Stimulated activated effector memory CD8-positive, alpha-beta T cell treated with anti-CD3 and anti-CD28 coated beads, Interleukin-12 subunit alpha, Interleukin-12 subunit beta, amount 100 ng/mL, for 72 hours (primary cell): ENCODE measurements at places on chromosomes 13 and 19.

GRCh38 chr19:28727480-28728159 lies 485.3 kb downstream of the UQCRFS1 start:
- DNase-seq, result no peak

- no peak for DNase-seq
Measured at GRCh38 chr13:100789481-100789880, 114.9 kb upstream of the TMTC4 start.

DNA sequence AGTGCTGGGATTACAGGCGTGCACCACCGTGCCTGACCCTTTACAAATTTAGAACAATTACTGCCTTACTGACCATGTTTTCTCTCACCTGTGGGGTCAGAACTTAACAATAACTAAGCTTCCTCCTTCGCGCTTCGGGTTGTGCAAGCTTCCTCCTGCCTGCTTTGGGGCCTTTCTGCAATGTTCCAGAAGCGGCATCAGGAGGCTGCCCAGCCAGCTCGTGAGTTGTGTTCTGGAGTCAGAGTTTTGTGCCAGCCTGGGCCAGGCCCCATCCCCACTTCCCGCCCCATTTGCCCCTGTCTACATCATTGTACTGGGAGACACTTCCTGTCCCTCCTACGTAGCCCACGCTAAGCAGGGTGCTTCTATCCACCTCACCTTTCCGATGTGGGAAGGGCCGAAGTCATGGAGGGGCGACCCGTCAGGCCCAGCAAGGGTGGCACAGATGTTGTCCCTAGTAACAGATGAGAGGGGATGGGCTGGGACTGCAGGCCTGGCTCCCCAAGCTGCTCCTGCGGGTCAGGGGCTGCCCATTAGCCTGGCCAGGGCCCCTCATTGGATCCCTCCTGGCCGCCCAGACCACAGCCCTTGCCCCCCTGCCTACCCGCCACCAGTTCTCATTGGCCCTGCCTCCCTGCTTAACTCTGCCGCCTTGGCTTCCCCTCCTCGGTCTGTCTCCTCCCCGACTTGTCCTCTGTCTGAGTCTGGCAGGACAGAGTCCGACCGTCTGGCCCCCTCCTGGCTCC lies 13.4 kb downstream of the UHRF1 start:
- no peak for DNase-seq

DNA sequence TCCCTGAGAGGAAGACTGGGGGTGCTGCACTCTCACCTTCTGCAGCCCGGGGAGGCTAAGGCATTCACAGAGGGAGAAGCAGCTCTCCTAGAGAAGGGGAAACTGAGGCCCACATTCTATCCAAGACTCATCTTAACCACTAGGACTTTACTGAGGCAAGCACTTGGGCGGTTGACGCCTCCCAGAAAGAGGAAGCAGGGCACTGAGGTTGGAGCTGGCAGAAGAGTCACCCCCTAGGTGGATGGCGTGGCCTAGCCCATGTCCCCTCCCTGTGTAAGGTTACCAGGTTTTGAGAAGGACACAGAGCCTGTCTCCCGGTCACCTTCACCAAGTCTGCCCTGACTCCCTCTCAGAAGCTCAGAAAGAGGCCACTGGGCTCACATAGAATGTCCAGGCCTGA lies 2.7 kb downstream of the S1PR2 start:
- no peak for DNase-seq

DNA sequence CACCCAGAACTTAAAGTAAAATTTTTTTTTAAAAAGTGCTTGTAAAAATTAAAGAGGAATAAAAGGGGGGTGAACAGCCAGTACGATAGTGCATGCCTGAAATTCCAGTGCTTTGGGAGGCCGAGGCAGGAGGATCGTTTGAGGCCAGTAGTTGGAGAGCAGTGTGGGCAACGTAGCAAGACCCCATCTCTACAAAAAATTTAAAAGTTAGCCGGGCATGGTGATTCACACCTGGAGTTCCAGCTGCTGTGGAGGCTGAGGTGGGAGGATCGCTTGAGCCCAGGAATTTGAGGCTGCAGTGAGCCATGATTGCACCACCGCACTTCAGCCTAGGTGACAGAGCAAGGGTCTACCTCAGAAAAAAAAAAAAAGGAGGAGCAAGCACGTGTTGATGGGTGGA lies 7.8 kb downstream of the ADAMTSL5 start:
- DNase-seq, result no peak

DNA sequence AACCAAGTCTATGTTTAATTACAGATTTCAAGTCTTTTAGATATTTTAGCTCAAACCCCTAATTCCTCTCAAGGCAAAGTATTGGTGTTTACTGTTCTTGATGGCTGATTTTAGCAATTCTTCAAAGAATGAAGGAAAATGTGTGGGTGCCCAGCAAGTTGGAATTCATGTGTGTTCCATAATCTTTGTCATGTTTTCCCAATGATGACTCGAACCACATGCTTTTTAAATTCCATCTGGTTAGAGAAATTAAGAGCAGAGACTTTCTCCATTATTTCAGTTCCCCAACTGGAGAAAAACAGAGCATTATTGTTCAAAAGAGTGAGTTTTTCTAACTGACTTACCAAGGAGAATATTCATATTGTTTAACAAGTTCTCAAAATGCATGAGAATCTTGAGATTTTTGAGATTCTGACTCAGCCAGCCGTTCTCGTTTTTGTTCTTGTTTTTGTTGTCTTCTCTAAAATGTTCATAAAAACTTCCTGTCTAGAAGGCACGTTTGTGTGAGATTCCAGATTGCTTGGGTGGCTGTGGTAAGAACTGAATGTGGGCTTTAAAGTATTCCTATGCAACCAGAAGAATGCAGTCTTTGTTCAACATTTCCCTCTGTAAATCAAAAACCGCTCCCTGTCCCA lies 404.7 kb downstream of the IRS2 start:
- no peak for DNase-seq

DNA sequence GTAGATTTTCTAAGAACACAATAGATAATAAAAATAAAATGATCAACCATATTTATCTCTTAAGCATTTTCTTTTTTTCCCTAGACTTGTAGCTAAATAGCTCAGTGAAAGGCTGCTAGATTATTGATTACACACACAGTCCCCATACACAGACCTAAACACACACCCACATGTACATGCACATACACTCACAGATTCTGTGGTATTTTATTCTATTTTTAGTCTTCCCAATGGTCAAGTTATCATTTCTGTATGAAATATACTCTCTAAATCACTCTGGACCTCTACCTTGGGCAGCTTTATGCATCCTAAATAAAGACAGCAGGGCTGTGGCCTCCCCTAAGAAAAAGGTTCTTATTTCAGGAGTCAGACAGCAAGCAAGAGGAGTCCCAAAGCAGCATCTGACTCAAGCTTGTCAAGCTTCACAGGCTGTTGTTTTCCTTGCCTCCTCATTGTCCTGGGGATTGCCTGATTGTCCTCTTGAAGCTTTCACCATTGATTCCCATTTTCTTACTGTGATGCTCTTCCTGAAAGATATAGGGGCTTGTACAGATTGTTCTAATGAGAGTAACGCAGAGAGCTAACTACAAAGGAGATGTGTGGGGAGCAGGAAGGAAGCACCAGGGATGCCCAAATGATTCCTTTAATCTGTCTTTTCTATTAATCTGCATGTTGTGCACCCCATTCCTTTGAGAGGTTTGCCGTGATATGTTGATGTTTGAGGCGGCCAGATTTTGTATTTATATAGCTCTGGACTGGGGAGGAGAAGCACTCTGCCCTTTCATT lies 986.5 kb downstream of the PCDH17 start:
- no peak for DNase-seq

DNA sequence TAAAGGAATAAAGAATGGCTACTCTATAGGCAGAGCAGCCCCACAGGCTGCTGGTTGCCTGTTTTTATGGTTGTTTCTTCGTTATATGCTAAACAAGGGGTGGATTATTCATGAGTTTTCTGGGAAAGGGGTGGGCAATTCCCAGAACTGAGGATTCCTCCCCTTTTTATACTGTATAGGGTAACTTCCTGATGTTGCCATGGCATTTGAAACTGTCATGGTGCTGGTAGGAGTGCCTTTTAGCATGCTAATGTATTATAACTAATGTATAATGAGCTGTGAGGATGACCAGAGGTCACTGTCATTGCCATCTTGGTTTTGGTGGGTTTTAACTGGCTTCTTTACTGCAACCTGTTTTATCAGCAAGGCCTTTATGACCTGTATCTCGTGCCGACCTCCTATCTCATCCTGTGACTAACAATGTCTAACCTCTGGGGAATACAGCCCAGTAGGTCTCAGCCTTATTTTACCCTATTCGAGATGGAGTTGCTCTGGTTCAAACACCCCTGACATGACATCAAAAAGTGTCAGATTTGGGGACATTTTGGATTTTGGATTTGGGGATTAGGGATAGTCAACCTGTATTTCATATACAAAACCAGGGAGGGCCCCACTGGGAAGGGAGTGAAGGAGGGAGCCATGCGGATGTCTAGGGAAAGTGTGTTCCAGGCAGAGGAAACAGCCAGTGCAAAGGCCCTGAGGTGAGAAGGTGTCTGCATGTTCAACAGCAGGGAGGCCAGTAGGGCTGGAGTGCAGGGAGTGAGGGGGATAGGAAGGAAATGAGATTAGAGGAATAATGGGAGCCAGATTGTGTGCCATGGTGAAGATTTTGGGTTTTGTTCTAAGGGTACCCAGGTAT lies 10.9 kb downstream of the FXYD5 start:
- DNase-seq, result peak; percentile 7

DNA sequence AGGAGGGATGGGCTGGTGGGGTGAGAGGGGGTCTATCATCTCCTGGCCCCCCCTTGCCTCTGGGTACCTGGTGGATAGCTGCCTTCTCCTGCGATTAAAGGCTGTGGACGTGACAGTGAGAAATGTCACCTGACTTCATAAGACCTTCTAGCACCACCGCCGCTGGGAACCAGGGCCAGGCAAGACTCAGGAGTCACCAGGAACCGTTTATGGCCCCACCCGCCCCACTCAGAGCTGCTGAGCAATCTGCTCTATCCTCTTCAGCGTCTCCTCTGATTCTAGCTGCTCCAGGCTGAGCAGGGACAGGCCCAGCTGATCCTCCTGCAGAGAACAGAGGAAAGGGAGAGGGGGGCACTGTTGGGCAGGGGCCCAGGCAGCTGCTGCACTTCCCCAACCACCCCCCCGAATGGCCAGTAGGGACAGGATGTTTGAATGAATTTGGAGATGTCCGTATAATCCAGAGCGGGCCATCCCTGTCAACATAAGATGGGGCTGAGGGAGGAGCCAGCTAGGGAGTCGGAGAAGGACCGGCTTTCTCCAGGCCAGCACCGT lies 10.9 kb downstream of the KLC3 start:
- DNase-seq, result no peak

DNA sequence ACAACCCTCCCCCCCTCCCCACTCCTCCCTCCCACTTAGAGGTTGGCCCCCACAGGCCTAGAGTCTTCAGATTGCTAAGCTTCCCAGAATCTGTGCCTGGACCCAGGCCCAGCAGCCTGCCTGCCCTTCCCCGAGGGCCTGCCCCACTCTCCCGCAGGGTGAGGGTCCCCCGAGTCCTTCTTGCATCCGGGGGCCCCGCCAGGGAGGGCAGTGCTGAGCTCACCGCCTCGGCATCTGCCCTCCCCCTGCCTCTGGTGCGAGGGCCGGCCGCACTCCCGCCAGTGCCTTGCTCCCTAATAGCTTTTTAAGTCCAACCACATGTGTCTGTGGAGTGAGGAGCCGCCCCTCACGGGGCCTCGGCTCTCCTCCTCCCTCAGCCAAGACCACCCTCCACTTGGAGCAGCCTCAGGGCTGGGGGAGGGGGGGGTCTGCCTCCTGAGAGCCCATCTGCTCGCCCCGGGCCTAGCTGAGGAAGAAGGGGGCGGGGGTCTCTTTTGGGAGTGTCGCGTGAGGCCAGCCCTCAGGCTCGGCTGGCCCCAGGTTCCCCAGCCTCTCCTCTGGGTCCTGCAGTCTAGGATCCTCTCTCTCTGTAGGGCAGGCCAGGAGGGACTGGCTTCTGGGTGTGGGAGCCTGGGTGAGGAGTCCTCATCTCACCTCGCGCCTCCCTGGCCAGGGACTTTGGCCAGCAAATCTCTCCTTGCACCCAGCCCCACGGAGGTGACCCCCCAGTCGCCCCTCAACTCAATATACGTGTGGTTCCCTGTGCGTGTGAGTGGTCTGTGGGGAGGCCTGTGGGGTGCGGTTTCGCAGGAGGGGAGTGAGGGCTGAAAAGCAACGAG lies 47.2 kb downstream of the LYL1 start:
- no peak for DNase-seq

DNA sequence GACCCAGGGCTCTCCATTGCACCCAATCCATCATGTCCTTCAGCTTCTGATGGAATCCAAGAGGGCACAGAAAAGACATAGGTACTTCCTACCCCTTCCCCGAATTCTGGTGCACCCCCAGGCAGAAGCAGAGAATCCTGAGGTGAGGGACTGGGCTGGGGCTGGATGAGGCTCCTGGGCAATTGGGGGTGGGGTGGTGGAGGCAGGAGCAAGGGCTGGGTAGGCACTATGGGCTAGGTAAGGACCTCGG lies 2.7 kb upstream of the KCNC3 start:
- DNase-seq, result no peak

DNA sequence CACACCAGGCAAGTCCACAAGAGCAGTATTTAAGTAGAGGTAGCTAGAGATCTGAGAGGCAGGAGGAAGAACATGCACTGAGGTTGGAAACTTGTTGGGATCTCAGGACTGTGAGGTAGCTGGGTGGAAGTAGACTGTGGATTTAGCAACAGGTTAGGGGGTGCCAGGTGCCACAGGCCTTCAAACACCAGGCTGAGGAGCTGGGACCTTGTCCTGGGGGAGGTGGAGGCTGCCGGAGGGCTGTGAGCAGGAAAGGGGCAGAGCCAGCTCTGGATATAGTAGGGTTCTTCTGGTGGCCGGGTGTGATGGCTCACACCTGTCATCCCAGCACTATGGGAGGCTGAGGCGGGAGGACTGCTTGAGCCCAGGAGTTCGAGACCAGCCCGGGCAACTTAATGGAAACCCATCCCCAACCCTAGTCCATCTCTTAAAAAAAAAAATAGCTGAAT lies 3.1 kb downstream of the FUZ start:
- no peak for DNase-seq

DNA sequence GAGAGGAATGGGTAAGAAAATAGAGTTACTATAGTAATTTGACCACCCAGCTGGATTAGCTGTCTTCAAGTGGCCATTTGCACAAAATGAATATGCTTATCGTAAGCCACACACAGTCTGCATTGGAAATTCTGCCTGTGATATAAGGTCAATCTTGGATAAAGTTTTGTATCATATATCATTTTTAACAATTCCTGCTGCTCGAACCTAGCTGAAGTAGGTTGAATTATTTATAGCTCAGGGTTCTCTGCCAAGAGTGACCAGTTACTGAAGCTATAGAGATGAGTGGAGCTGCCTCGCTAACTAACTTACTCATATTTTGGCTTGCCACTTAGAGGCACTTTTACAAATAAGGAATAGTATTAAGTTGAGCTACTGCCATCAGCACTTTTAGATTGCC lies 220.9 kb downstream of the RGCC start:
- DNase-seq, result no peak

GRCh38 chr19:7478843-7479227 lies 10.0 kb downstream of the PEX11G start:
- no peak for DNase-seq

GRCh38 chr19:18946918-18947317 lies 5.9 kb upstream of the HOMER3 start:
- no peak for DNase-seq

- no peak for DNase-seq
Measured at GRCh38 chr19:34926361-34926684, 380 bp upstream of the ZNF30 start.

- no peak for DNase-seq
Measured at GRCh38 chr13:30829145-30829832, 76.8 kb upstream of the MEDAG start.

GRCh38 chr19:53409505-53410204 lies 14.7 kb downstream of the ZNF765 start:
- DNase-seq, result no peak
